OCI-LY7 (cell line): ENCODE measurements at places on chromosomes 1 and 21.

DNA sequence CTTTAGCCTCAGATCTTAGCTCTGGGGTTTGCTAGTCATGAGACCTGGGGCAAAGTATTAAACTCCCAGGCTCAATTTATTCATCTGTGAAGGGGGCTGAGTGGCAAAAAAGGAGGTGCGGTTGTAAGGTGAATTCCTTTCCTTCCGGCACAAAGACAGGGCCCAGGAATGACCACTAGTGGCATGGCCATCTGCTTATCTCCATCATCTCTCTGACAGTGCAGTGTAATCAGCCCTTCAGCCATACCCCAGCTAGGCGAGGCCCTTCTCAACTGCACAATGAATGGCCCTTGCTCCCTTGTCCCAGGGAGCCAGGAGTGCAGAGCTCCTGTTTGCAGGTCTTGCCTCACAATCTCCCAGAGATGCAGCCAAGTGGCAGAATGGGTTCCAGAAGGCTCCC lies 5.6 kb upstream of the SLC26A9 start:
- DNase-seq, result no peak

DNA sequence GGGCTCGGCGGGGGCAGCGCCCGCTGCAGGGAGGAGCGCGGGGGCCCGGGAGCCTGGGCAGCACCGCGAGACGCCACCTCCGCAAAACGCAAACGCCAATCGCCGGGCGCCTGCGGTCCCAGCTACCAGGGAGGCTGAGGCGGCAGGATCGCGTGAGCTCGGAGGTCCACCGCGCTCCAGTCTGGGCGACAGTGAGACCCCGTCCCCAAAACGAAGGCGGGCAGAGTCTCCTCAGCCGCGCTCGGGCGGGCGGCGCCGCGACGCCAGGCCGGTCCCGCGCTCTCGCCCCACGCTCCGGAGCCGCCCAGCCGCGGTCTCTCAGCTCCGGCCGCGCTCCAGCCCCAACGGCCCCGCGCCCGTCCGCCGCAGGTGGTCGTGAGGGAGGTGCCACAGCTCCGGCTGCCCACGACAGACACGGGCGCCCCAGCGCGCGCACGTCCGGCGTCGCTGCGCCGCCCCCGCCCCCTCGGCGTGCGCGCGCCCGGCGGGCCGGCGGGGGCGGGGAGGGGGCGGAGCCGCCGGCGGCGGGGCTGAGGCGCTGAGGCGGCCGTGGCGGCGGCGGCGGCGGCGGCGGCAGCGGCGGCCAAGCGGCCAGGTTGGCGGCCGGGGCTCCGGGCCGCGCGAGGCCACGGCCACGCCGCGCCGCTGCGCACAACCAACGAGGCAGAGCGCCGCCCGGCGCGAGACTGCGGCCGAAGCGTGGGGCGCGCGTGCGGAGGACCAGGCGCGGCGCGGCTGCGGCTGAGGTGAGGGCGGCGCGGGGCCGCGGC lies at the start of gene ADARB1:
Gene ADARB1, plus strand, starts transcription at position 533 of the 770 bp plus-strand sequence. CDS start 97,077 bp downstream, outside the sequence.
- DNase-seq, result peak; percentile 85

- no peak for DNase-seq
Measured at GRCh38 chr1:59317780-59318179, 20.9 kb downstream of the FGGY start.

DNA sequence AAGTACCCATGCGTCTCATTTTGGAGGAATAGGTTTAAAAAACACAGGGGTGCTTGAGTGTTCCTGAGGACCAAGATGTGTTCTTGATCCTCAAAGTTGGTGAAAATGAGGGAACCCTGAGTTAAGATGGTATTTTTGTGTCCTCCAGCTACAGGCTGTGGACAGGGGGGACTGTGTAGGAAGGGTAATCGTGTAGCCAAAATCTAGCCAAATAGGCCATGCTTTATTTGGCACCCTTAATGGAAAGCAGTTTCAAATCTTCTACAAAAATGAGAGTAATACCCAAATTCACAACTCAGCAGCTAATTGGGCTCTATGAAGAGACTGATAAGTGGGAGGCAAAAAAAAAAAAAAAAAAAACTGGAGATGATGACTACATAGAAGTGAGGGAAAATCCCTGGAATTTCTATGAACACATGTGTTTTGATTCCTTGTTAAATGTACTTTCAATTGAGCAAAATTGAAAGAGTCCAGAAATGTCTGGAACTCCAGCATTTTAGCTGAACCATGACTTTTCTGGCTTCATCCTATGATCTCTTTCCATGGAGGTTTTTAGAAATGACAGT lies 470 bp downstream of the HSD11B1 start:
- DNase-seq, result no peak

- no peak for DNase-seq
Measured at GRCh38 chr1:152959801-152960451, 10.5 kb upstream of the SPRR4 start.

GRCh38 chr1:76070538-76070937 lies 4.0 kb upstream of the ST6GALNAC3 start:
- DNase-seq, result no peak

DNA sequence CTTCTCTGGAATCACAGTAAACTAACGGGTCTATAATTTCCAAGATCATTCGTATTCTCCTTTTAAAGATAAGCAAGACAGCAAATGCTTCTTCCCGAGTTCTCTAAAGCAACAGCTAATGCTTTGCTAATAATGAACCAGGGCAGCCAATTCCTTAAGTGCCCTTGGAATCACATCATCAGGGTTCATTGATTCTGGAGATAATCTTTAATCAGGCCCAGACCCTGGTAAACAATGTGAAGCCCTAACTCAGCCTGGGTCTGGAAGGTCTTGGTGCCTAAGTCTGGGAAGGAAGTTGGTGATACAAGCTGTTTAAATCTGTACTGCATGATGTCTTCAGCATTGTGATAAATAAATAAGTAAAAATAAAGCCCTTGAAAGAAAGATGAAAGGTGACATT lies 18.4 kb downstream of the ERI3 start:
- DNase-seq, result no peak

GRCh38 chr1:243959998-243960397 lies 91.1 kb upstream of the ZBTB18 start:
- DNase-seq, result no peak

DNA sequence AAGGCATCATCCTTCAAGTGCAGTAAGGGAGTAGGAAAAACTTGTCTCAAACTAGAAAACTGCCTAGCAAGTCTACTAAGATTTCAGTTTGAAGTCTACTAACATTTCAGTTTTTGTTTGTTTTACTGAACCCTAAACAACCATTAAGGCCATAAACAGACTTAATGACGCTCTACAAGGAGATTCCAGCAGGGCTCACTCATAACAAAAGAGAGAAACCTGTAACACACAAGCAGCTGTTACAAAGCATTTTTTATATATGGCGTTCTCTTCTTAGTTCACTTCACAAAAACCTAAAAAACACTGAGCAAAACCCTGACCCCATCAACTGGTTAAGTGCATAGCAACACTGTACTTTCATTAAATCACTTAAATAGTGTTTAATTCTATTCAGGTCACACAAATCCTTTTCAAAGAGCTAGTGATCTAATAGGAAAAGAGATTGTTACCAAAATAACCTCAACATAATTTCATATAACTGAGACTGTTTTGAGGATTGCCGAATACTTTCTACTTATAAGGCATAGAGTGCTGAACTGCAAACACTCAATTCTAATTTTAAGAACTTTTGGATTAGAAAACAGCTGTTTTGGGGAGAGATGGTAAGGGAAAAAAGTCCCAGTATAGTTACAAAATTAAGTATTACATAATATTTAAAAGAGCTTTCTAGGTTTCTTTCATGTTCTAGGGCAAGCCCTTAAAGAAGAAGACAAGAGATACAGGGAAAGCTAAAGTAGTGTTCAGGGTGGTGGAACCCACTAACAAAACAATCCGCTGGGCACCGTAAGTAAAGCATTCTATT lies 1.4 kb downstream of the B3GALNT2 start:
- DNase-seq, result no peak

DNA sequence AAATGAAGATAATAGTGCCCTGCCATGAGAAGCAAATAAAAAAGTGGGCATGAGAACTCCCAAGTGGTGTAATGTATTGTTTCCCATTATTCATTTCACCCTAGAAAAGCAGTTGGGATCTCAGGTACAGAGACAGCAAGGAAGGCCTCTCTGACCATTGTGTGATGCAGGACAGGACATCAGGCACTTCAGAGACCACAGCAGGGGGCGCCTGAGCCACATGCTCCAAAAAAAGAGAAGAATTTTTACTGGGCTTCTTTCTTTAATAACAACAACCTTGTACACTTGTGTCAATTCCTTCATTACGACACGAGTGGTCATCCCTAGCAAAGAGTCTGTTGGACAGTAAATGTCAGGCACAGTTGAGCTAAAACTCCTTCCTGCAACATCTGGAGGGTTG lies 533.3 kb downstream of the OMA1 start:
- DNase-seq, result no peak

GRCh38 chr1:9690440-9691107 lies 39.0 kb downstream of the PIK3CD start:
- DNase-seq, result no peak

DNA sequence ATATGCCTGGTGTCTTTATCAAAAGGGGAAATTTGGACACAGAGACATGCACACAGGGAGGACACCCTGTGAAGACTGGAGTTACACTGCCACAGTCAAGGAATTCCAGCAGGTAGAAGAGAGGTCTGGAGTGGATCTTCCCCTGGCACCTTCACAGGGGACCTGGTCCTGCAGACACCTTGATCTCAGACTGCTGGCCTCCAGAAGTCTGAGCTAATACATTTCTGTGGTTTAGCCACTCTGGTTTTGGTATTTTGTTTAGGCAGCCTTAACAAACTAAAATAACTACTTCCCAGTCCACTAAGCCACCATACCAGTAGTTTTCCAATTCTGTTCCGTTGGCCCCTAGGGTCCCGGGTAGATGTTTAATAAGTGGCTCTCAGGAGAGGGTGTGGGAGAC lies 164.7 kb downstream of the SETD4 start:
- no peak for DNase-seq

GRCh38 chr1:189868021-189868420 lies 609.6 kb downstream of the BRINP3 start:
- DNase-seq, result no peak

GRCh38 chr1:46172321-46172720 lies 2.6 kb upstream of the TSPAN1 start:
- DNase-seq, result no peak

DNA sequence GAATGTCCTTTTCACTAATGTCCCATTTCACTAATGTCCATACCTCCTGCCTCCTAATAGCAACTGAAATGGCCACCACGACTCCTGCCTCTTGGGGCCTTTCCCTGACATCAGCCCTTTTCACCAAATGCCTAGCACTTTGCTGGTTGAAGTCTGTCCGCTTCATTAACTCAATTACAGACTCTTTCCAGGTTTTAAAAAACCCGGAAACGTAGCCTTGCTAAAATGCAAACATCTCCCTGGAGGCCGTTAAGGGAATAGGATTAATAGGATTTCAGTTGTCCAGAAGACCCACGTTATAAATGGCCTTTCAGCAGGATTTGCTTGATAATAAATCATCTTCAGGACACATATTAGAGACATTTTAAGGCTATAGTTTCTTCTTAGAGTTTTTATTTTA lies 25.7 kb upstream of the ERO1B start:
- DNase-seq, result no peak

DNA sequence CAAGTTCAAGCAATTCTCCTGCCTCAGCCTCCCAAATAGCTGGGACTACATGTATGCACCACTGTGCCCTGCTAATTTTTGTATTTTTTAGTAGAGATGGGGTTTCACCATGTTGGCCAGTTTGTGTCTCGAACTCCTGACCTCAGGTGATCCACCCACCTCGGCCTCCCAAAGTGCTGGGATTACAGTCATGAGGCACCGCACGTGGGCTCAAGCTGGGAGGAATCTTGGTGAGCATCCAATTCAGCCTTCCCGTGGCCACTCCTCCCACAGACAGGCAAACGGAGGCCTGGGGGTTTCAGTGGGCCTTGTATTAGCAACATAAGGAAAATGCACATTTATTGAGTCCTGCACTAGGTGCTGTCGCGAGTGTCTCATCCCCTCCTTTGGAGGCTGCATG lies 24.5 kb upstream of the VWA5B1 start:
- DNase-seq, result no peak

DNA sequence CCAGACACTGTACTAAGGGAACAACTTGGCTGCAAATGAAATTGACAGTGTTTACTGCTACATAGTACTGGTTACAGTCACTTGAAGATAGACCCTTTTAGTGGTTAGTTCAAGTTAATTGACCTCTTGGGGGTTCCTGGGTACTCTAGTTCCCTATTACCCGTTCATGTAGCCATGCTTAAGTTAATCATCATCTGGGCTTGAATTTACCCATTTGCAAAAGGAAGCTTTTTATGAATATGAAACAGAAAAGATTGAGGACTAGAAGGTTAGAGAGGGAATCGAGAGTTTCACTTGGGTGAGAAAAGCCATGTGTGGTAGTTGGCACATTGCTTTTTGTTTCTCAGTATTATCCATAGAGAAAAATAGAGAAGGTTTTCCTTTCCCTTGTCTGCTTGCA lies 2.7 kb downstream of the MIA3 start:
- DNase-seq, result no peak

- no peak for DNase-seq
Measured at GRCh38 chr1:118339400-118340124, 154.5 kb upstream of the SPAG17 start.

DNA sequence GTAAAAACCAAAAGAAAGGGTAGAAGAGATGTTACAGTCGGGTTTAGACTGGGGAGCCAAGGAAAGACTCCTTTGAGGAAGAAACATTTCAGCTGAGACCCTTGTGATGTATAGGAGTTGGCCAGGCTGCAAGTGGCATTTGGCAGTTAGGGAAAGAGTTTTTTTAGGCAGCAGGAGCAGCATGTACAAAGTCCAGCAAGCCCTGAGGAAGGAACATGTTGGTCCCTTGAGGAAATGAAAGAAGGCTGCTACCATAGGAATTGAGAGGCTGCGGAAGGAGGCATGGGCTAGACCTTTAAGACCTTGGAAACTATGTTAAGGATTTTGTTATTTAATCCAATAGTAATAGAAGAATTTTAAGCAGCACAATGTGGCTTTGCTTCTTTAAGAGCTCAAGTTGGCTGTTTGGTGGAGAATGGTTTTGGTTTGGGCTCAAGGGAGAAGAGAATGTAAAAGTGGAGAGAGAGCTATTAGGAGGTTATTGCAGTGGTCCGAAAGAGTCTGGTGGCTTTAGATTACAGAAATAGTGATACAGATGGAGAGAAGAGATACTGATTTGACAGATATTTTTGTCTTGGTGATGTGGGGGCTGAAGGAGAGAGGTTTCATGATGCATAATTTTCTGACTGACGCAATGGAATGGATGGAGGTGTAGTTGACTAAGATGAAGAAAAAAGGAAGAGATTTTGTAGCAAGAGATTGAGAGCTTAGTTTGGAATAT lies 26.6 kb downstream of the SMAP2 start:
- no peak for DNase-seq

GRCh38 chr1:43285269-43285990 lies at the start of gene C1orf210:
Gene C1orf210 (minus strand): TSS chr1:43285581. CDS start chr1:43283270, 2,311 bp downstream.
- no peak for DNase-seq

- DNase-seq, result no peak
Measured at GRCh38 chr1:180228648-180229482, 1.2 kb upstream of the LHX4 start.

- DNase-seq, result no peak
Measured at GRCh38 chr1:116488071-116488470, 82.8 kb downstream of the CD58 start.

GRCh38 chr1:51535006-51535592 lies 16.0 kb upstream of the EPS15 start:
- DNase-seq, result peak; percentile 56
